ENCODE measurements at places on chromosomes 5 and 9.

GRCh38 chr5:137019229-137019628 is 479.9 kb downstream of the SPOCK1 start:
- DNase-seq, result no peak

DNA sequence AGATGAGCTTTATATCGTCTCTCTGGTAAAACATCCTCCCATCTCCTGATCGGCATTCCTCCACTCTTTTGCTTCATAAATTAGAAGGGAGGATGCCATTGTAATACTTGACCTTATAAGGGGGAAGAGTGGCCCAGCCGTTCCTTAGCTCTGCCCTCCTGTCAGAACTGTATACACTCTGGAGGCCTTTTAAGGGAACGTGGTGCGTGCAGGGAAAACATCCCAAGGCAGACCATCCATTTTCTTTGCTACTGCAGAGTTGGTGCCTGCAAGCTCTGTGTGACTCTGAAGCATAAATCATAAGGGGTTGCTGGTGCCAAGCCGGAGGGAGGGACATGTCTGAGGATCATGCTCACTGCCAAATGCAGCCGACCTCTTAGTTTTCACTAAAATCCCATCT is 90.4 kb downstream of the PGM5 start:
- no peak for DNase-seq

- DNase-seq, result no peak
Observed at GRCh38 chr9:120531683-120532300, 48.2 kb downstream of the CDK5RAP2 start.

DNA sequence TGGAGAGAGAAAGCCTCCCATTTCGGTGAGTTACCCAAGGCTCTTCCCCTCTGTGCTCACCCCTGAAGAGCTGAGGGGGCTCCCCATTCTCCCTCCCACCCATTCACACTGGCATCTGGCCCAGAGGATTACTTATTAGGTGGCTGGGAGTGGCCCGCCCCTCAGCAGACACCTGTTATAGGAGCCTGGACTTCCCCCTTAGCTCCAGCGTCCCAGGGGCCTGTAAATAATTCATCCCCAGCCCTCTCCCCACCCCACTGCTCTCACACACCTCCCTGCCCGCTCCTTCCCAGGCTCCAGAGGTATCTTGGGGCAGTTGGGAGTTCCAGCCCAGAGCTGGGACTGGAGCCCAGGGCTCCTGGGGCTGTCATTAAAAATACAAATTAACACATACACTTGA is 11.6 kb upstream of the SLC6A7 start:
- no peak for DNase-seq

GRCh38 chr5:33310451-33310850 is 130.3 kb upstream of the TARS1 start:
- no peak for DNase-seq

Data from B cell (primary cell).